ELF-1 (cell line): ENCODE measurements at places on chromosomes 13 and 19.

DNA sequence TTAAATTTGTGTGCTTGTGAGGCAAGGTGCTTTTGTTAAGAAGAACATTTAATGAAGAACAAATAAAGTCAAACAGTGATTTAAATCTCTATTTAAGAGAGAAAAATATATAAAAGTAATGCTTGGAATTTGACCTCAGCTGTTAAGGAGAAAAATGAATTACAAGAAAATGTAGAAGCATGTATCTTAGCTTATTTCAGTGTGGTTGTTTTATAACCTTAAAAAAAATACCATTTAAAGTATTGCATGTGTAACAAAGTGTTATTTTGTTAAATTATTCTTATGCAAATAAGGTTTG lies 537.0 kb upstream of the SPRY2 start:
- no peak for DNase-seq

GRCh38 chr13:53237696-53238095 lies 209.1 kb downstream of the OLFM4 start:
- peak; percentile 12 for DNase-seq

DNA sequence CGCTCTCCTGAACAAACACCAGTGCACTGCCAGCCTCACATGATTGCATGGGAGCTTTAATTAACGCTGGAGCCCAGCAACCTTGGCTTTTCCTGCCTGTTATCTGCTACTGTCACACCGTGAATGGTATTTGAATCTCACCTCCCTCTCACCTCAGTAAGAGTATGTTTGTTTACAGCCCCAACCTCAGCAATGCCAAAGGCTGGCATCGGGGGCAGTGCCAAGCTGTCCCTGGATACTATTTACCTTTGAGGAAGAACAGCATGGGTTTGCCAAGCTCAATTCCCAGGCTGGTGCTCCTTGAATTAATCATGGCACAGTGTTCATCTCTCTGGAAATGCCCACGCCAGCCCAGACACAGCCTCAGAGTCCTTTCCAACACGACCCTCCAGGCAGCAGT lies 57.2 kb upstream of the SERPINE3 start:
- DNase-seq, result no peak

GRCh38 chr13:28099396-28100149 lies 803 bp downstream of the FLT3 start:
- DNase-seq, result peak; percentile 4

GRCh38 chr19:47229676-47230053 lies 1.3 kb downstream of the BBC3 start:
- DNase-seq, result peak; percentile 64

DNA sequence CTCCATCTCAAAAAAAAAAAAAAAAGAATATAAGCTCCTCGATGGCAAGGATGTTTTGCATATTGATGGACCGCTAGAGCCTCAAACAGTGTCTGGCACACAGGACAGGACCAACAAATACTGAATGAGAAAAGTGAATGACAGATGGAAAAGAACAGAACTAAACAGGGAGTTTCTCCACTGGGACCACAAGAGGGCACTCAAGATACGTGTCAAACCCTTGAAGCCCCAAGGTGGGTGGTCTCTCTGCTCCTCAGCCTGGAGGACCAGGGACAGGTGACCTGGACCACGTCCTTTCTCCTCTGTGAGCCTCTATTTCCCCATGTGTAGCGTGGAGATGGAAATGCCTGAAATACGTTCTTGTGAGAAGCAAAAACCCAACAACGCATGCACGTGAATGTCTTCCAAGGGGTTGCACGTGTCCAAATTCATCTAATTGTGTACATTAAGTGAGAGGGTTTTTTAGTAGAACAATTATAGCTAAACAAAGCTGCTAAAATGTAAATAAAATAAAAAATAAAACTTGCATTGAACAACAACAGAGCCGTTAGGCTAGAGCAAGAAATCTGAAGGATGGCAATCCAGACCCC lies 5.7 kb upstream of the CDC42EP5 start:
- DNase-seq, result peak; percentile 54

DNA sequence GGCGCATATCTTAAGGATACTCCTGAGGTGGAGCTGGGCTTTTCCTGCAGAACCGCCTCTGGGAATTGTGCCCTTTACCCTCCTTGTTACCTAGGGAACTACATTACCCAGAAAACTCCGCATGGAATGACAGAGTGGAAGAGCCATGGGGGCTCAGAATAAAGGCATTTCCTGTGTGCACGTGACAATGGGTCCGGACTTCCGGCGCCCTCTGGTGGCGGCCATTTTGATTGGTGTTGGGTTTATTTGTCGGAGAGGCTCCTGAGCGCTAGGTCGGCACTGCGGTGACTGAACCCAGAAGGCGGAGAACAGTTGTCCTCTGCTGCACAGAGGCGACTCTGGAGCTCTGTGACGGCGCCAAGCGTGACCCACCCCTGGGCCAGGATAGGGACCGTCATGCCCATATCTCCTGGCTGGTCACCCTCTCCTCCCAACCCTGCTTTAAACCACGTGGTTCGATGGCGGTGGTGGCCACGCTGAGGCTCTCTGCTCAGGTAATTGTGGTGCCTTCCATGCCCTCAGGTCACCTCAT lies at the start of gene ZNF587B:
ZNF587B (plus strand) TSS at position 229 of the 532 bp plus-strand sequence; CDS start at position 459, 230 bp downstream.
- DNase-seq, result peak; percentile 99

DNA sequence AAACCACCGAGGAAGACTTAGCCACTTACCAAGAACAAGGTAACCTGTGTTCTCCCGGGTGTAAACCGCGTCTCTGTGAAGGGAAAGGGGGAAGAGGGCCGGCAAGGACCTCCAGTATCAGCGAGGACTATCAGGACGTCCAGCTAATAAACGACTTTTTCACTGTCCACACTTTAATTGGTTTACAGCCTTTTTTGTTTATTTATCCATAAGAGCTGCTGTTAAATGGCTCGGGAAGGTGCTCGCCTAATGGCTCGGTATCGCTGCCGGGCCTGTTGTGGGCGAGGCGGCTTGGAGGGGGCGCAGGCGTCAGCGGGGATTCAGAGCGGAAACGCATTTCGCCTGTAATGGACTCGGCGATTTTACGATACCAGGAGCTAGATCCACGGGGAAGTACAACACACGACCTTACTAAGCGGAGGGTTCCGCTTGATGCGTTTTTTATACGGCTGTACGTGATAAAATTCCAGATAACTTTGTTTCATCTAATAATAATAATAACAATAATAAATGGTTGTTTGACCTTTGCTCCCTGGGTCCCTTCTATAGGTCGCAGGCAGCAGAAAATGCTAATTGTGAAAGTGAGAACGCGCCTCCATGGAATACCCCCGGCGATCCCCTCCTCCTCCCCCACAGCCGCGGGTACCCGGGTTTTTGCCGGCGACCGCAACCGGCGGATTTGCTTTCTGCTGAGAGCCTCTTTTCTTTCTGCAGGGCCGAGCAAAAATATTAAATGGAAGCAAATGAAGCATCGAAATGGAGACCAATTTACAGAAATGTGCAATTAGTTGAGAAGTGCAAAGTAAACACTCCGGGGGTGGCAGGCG lies 2.5 kb upstream of the PDX1 start:
- DNase-seq, result peak; percentile 73

- peak; percentile 55 for DNase-seq
Measured at GRCh38 chr19:2302319-2303210, 5.4 kb downstream of the LINGO3 start.

DNA sequence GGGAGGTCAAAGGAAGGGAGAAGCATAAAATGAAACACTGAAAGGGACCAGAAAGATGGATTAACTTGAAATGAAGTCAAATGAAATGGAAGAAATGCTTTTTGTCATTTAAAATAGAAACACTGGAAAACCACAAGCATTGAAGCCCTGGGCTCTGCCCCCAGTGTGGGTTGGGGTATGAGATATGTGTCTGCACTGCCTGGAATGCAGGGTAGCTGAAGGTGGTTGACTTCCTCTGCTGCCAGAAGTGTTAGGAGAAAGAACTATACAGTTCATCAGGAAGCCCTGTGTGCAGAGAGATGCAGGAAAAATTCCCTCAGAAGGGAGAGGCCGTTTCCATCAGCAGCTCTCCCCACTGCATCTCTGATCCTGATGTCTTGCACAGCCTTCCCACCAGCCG lies 69.2 kb downstream of the DHRS12 start:
- no peak for DNase-seq

DNA sequence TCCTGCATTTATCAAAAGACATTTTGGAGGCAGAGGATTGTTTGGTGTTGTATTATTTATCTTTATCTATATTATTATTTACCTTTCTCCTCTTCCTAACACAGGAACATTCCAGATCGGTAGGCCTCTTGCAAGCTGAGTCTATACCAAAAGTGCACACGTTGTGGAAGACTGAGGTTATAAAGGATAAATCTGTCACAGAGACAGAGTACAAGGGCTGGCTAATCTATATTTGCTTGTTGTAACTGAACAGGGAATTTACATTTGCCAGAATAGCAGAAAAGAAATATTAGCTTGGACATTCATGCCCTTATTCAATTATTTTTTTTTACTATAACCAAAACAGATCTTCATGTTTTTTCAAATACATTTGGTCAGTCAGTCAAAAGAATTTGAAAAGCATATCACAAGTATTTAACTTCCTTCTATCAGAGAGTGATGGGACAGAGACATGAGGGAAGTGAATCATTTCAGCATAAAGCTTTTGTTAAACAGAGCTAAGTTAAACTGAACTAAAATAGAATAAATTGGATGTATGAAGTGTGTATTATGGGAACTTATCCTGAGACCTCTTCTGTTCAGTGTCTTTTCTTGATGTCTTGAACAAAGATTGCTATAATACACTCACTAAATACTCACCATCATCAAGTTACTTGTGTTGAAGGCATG lies 352.5 kb downstream of the DNAJC15 start:
- DNase-seq, result no peak

GRCh38 chr13:60075850-60076249 lies 87.9 kb downstream of the DIAPH3 start:
- no peak for DNase-seq

DNA sequence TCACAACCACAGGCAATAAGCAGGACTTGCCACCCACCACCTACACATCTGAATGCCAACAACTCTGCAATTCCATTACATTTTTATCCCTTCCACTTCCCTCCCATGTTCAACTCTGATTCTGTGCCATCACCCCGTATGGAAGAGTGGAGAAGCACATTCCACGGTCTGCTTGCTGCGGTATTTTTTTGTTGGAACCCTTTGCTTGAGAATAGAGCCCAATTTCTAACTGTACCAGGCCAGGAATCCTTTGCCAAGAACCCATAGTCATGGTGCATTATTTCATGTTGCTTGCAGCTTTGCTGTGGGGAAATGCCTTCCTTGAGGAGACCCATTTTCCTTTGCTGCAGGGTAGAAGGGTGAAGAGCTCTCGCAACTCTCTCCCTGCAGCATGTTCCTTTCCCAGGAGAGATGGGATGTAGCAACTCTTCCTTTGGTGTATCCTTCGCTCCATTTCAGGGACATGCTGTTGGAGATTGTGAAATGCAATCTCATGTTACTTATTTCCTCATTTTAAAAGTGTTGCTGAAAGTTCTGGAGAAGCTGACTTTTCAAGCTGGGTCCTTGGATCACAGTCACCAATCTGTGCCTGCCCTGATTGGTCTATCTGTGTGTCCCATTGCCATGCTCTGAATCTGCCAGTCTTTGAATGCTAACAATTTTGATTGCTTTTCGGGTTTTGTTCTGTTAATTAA lies 69.8 kb upstream of the STARD13 start:
- no peak for DNase-seq

DNA sequence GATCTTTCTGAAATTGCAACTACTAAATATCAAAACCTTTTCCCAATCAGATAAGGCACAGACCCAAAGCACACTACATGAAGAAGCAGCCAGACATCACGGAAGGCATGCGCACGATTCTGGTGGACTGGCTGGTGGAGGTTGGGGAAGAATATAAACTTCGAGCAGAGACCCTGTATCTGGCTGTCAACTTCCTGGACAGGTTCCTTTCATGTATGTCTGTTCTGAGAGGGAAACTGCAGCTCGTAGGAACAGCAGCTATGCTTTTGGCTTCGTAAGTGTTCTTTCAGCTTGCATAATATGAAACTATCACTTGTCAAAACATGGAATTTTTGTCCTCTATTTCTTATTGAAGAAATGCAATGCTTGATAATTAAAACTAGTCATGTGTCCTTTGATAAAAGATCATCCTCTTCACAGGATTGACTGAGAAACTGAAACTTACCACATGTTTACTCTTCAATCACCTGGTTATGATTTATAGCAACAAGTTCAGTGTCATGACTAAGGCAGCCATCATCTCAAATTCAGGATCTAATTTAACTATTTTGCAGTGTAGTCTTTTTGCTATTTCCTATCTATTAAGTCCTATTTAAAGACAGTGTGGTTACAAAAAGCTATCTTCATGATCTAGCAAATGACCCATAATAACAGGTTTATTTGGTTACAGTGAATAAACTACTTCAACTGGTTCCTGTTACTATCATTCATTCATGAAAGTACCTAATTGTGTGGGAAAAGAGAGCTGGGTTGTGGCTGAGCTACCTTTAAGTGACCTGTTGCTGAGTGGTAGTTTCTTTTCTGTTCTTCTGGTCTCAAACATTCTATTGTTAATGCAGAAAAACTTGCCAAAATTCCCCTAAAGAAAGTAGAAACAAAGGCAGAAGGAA lies 6.5 kb downstream of the CCNA1 start:
- no peak for DNase-seq

GRCh38 chr13:66087269-66087710 lies 1142.8 kb downstream of the PCDH9 start:
- DNase-seq, result no peak

- DNase-seq, result peak; percentile 97
Measured at GRCh38 chr19:3284759-3285646, 60.5 kb downstream of the CELF5 start.

DNA sequence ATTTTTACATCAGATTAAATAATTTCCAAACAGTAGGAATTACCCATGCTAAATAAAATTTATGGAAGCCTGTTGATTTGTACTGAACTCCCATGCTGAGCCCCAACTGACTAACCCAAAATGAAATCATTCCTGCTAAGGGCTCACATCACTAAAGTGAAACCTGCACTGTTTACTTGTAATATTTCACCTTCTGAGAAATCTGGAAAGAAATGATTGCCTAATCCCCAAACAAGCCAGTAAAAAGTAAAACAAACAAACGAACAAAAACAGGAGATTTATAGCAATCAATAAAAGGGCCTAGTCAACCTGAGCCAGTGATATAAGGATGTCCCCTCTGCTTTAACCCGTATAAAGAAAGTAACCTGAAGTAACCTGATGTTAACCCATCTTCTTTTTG lies 1599.8 kb downstream of the OLFM4 start:
- no peak for DNase-seq

- DNase-seq, result no peak
Measured at GRCh38 chr13:47841151-47841550, 159.9 kb downstream of the SUCLA2 start.

GRCh38 chr19:426725-427445 lies 17.9 kb upstream of the C2CD4C start:
- no peak for DNase-seq

DNA sequence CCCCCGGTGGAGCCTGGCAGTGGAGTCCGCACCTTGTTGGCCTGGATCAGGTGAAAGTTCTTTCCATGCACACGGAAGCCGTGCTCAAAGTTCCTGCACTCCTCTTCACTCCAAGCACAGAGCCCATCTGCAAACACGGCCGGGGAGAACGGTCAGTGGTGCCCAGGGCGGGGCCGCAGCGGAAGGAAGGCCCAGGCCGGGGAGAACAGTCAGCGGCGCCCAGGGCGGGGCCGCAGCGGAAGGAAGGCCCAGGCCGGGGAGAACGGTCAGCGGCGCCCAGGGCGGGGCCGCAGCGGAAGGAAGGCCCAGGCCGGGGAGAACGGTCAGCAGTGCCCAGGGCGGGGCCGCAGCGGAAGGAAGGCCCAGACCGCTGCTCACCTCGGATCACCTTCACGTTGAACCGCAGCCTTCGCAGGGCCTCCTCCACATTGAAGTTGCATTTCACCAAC lies 20.6 kb upstream of the PLPP2 start:
- no peak for DNase-seq

- DNase-seq, result no peak
Measured at GRCh38 chr13:112954488-112955270, 14.3 kb upstream of the MCF2L start.
